ENCODE measurements at places on chromosomes 11 and 22. TPM values are rescaled to one million over a fixed set of nuclear protein-coding genes. Genes with fewer than 3 reads are reported as not detected.

DNA sequence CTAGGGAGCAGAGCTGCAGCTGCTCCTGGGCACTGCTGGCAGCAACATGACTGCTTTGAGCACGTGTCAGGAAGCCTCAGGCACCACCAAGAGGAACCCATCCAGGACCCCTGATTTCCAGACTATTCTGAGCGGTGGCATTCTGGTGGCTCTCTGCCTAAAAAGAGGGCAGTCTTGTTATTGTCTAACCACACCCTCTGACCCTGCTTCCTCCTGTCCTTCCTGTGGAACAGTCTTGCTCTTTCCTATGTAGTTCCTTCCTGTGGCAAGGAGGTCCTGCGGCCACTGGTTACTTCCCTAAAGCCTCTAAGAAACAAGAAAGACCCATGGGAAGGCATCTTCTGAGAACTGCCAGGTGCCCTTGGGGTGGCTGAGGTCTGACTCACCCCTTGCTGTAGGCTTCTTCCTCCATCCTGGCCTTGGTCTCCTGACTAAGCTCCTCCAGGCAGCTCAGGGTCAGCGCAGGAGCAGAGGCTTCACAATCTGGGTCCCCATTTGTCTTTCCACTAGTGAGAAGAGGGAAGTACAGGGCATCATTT lies 13.1 kb upstream of the LYVE1 start:
- no peaks in the 10 kb centered on the region for H3K36me3 ChIP-seq
- DNase-seq, result no peak
- peak overlapping the region; percentile 49 for H3K27ac ChIP-seq

DNA sequence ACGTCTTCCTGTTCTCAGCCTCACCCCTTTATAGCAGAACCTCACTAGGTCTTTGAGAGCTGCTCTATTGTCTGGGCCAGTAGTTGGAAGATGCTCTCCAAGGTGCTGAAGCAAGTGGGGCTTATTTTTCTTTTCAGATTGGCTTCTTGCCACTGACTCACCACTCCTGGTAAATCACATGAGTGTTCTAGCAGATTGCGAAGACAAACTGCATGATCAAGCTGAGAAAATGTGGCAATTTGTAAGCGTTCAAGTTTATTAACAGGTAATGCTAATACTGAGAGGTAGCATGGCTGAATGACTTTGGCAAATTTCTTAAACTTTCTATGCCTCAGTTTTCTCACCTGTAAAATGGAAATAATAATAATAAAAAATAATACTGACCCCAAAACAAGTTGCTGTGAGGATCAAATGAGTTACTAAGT lies 59.2 kb downstream of the CACNG2 start:
- DNase-seq, result no peak
- peaks cover 11% of the 10 kb centered on the region for H3K27me3 ChIP-seq
- H3K4me1 ChIP-seq, result no peaks in the 10 kb centered on the region
- no peak overlapping the region for H3K27ac ChIP-seq

The TMEM45B gene
- 16.4 TPM for total RNA-seq

- H3K36me3 ChIP-seq, result no peaks in the 10 kb centered on the region
- DNase-seq, result no peak
- no peak overlapping the region for H3K27ac ChIP-seq
- no peak overlapping the region for H3K4me3 ChIP-seq
Measured at GRCh38 chr11:74013141-74013540, 4.3 kb upstream of the UCP3 start.

- no peak overlapping the region for H3K27ac ChIP-seq
- peak; percentile 74 for DNase-seq
- H3K4me1 ChIP-seq, result no peaks in the 10 kb centered on the region
- H3K27me3 ChIP-seq, result peaks cover 11% of the 10 kb centered on the region
- H3K4me3 ChIP-seq, result no peak overlapping the region
Measured at GRCh38 chr22:22576244-22576988, 17.4 kb upstream of the PRAME start.

DNA sequence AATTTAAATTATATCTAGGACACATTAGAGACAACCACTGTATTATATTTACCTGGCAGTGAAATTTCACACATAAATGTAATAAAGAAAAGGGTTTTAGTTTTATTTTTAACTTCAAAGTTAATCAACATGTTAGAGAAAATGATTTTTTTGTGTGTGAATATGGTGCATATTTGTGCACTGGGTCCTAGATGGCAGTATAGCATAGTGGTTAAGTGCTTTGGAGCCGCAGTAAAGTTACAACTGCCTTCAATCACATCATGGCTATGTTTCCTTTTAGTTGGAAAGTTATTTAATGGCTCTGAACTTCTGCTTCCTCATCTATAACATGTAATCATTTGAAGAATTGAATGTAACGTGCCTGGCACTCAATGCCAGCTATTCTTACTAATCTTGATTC lies 108.9 kb upstream of the DDI1 start:
- H3K36me3 ChIP-seq, result no peaks in the 10 kb centered on the region
- DNase-seq, result no peak
- no peaks in the 10 kb centered on the region for H3K27me3 ChIP-seq

DNA sequence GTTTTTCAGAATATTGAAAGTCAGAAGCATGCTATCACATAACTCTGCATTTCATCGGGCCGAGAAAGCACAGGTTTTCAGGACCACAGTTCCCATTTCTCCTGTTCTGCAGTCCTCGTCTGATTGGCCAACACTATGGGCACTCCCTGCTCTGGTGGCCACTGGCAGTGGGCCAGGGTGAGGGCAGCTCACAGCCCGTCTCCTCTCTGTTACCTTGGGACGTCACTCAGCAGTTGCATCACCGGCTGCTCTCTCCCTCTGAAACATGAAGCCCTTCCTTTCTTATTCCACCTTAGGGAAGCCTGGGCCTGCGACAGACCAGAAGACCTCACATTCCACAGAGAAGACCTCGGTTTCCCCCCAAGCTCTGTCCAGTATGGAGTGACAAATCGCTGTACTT lies 11.4 kb upstream of the MICAL3 start:
- no peak overlapping the region for H3K4me3 ChIP-seq
- H3K36me3 ChIP-seq, result no peaks in the 10 kb centered on the region
- peaks cover 8% of the 10 kb centered on the region for H3K4me1 ChIP-seq

All from upper lobe of right lung (tissue), 1 donor.